Stimulated activated CD4-positive, alpha-beta T cell treated with anti-CD3 and anti-CD28 coated beads, Interleukin-4, amount 100 ng/mL, for 24 hours (primary cell): ENCODE measurements at places on chromosomes 6 and 20.

DNA sequence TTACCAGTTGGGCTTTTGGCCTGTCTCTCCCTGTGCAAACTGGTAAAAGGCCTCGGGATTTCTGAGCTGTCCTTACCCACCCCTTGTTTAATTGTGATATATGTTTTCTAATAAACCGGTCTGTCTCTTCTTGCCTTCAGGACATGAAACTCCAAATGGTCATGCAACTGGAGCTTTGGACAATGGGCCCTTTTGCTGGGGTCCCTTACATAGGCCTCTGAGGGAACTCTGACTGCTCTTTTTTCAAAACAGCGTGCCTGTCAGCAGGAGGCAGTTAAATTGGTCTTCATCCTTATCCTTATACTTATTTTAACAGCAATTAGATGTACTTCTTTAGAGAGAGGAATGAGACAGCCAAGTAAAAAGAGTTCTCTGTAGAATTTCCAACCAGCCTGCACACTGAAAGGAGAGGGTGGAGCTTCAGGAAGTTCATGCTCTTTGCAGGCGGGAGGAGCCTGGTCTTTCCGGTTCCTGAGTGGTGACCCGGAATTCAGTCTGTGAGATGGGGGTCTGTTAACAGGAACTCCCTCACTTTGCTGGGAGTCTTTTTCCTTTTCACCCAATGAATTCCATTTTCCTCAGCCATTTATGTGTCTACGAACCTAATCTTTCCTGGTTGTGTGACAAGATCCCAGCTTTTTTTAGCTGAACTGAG, 299.6 kb upstream of the GJE1 start:
- DNase-seq: no peak

GRCh38 chr6:2502096-2502997, 248.4 kb downstream of the MYLK4 start:
- no peak for DNase-seq

GRCh38 chr6:72218125-72218524, 331.8 kb downstream of the RIMS1 start:
- no peak for DNase-seq

GRCh38 chr6:5736016-5736738, 270.5 kb downstream of the NRN1 start:
- DNase-seq: no peak

- no peak for DNase-seq
These were observed 39.8 kb upstream of the BACH2 start for GRCh38 chr6:90336388-90336947.

DNA sequence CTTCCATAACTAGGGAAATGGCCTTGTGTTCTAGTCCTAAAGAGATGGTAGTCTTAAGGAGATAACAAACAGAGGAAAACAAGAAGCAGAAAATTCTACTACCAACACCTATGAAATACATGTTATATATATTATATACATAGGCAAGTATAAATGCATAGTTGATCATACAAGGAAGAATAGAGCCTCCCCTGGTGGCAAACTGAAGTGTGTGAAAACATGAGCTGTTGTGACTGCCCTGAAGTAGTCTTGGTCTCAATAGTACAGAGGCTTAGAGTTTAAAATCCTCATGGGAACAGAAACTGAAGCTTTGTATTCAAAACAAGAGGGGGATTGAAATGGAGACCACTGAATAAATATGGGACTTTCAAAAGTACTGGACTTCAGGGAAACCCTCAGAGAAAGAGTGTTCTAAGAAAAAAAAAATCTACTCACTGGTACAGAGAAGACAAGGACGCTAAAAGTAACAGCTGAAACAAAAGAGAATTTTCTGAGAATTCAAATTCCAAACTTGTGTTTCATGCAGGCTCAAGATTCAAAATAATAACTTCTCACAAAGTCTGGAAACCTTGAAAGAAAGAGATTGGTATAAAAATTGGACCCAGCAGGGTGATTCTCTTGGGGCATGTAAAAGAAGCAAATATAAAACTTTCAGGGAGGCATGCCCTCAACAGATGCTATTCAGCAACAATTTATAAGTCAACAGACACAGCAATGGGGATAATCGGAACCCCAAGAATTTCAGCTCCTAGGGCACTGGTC, 59.7 kb upstream of the SAMD3 start:
- peak; percentile 19 for DNase-seq

DNA sequence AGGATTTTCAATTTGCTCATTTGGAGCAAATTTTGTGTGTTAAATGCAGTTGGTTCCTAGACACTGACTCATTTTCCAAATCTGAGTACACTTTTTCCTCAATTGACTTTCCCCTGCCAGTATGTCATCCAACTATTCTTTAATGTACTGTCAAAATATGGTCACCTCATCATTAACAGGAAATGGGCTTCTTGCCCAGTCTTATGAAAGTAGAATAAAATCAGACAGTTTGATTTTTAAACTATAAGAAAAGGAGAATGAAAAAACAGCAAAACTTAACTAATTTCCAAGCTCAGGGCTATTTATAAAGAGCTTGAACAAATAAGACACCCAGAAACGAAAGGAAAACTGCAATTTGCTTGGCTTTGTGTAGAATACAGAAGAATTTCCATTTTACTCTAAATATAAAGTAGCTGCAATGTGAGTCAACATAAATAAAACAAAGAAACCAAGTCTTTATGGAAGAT, 43.7 kb upstream of the RAB23 start:
- no peak for DNase-seq

- no peak for DNase-seq
These were observed 78.7 kb downstream of the TMEM170B start for GRCh38 chr6:11616200-11616611.

- no peak for DNase-seq
These were observed 14.8 kb upstream of the HLA-DRB1 start for GRCh38 chr6:32604434-32604877.

DNA sequence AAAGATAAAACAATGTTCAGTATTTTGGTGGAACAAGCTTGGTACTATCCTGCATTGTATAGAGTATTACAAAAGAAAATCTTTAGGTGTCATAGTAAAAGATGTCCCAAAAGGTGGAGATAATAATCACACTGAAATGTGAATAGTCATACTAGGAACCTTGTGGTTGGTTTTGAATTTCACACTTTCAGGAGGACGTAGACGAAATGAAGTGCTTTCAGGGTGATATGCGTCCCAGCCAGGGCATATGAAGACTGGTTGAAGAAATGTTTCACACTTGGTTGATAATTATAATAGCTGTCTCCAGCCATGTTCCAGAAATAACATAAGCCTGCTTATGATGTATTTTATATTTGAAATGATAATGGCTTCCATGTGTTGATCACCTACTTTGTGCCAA, 60.4 kb downstream of the SCAND1 start:
- DNase-seq: no peak

DNA sequence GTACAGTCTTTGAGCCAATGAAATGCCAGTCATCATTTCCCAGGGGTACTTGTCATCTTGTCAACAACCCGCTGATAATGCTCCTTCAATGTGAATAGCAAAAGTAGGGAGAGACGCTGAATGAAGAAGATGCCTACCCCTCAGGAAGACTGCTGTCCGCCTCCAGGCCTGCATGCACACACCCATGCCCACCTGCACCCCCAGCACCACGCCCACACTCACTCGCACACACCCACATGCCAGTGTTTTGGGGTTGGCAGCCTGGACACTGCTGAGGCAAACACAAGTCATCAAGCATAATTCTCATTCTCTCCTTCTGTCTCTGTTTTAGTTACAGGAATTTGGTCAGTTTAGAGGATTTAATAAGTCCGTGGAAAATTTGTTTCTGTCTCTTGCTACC, 63.6 kb downstream of the SYTL3 start:
- DNase-seq: no peak
